Kidney tubule cell (primary cell): ENCODE measurements at places on chromosomes 12 and 14.

- DNase-seq, result no peak
Observed at GRCh38 chr12:40650038-40650704, 42.1 kb upstream of the CNTN1 start.

GRCh38 chr12:98439981-98440581, 75.3 kb upstream of the TMPO start:
- DNase-seq, result no peak

GRCh38 chr14:52885230-52885629, 65.6 kb downstream of the FERMT2 start:
- DNase-seq, result no peak

GRCh38 chr12:105279460-105280056, 43.6 kb upstream of the APPL2 start:
- peak; percentile 49 for DNase-seq

DNA sequence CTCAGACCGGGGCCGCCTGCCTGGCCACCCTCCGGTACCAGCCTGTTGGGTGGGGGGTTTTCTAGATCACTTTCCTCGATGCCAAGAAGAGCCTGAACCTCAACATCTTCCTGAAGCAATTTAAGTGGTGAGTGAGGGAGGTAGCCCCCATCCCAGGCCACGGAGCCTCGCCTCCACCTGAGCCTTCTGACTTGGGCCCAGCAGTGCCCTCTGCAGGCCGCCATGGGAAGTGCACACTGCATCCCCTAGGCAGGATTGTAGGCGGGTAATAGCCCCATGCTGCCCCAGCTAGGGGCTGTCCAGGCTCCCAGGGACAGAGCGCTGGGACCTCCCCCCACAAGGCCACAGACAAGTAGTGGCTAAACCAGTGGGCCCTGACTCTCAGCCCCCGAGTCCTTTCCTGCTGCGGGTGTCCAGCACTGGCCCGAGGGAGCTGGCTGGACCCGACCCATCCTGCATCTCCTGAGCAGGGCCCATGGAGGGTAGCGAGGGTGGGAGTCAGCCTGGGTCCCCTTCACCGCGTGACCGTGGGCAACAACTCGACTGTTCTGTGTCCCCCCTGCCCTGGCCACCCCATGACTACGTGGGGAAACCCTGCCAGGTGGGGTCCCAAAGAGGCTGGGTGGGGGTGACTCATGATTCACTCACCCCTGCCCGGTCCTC, 15.3 kb upstream of the ADSS1 start:
- peak; percentile 70 for DNase-seq

- DNase-seq, result no peak
Observed at GRCh38 chr14:51165415-51165814, 70.5 kb upstream of the TRIM9 start.

- peak; percentile 47 for DNase-seq
Observed at GRCh38 chr14:102949062-102949800, 26.8 kb downstream of the AMN start.

- DNase-seq, result no peak
Observed at GRCh38 chr12:75508159-75508558, 3.2 kb downstream of the KRR1 start.

DNA sequence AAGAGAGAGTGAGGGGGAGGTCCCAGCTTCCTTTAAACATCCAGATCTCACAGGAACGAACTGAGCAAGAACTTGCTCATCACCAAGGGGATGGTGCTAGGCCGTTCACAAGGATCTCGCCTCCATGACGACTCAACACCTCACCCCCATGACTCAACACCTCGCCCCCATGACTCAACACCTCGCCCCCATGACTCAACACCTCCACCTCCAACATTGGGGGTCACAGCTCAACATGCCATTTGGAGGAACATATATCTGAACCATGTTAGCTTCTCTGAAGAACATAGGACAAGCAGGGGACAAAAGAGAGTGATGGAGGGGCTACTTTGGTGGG, 66.0 kb upstream of the LHX5 start:
- DNase-seq, result peak; percentile 31

GRCh38 chr12:108299980-108300696, 39.0 kb downstream of the CMKLR1 start:
- no peak for DNase-seq

DNA sequence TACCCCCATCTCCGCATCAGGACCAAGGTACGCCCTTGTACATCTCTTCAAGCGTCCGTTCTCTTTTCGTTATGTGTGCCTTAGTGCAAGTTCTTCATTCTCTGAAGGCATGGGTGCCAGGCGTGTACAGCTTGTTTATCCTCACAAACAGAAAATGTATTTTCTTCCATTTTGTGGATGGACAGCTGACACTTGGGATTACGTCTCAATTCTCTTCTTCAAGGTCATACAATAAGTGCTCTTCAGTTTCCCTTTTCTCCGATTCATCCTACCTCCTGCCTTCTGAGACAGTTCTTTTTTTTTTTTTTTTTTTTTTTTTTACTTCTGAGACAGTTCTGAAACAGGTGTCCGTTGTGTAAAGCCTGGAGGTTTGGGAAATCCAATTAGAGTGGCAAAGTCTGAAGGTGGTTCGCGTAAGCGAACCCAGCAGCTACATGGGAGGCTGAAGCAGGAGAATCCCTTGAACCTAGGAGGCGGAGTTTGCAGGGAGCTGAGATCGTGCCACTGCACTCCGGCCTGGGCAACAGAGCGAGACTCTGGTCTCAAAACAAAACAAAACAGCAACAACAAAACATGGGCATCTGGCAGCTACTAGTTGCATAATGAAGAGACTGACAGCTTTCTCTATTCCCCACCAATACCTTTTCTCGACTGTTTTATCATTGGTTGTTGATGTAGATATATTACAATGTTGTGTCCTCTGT, 734 bp downstream of the COX6A1 start:
- peak; percentile 25 for DNase-seq

GRCh38 chr12:110371408-110372055, 32.0 kb downstream of the ANAPC7 start:
- DNase-seq, result no peak

DNA sequence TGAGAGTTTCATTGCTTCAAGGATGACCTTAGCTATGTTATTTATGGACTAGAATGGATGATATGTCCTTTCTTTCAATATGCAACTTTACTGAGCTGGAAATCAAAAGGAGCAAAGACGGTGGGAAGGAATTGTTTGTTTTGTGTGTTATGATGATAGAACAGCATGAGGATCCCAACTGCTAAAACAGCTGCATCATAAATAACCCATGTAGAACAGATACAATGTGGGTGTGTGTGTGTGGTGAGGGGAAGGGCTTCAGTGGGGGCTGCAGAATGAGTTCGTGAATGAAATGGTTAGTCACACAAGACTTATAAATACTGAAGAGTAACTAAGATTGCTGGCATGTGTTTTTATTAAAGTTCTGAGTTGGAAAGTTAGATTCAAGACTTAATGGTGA, 80.1 kb downstream of the DACT1 start:
- no peak for DNase-seq
